ENCODE measurements at places on chromosomes 3 and 15.

- no peak overlapping the region for H3K27ac ChIP-seq
- no peak for DNase-seq
- H3K36me3 ChIP-seq, result no peaks in the 10 kb centered on the region
- no peaks in the 10 kb centered on the region for H3K4me1 ChIP-seq
- H3K4me3 ChIP-seq, result no peak overlapping the region
Measured at GRCh38 chr15:48548455-48548854, 97.1 kb downstream of the FBN1 start.

GRCh38 chr3:50817756-50818529 is 143.2 kb downstream of the DOCK3 start:
- no peak overlapping the region for H3K27ac ChIP-seq
- no peaks in the 10 kb centered on the region for H3K4me1 ChIP-seq
- H3K4me3 ChIP-seq, result no peak overlapping the region

- no peak overlapping the region for H3K4me3 ChIP-seq
- DNase-seq, result no peak
- no peaks in the 10 kb centered on the region for H3K27me3 ChIP-seq
Measured at GRCh38 chr3:194811118-194811517, 125.4 kb downstream of the FAM43A start.

DNA sequence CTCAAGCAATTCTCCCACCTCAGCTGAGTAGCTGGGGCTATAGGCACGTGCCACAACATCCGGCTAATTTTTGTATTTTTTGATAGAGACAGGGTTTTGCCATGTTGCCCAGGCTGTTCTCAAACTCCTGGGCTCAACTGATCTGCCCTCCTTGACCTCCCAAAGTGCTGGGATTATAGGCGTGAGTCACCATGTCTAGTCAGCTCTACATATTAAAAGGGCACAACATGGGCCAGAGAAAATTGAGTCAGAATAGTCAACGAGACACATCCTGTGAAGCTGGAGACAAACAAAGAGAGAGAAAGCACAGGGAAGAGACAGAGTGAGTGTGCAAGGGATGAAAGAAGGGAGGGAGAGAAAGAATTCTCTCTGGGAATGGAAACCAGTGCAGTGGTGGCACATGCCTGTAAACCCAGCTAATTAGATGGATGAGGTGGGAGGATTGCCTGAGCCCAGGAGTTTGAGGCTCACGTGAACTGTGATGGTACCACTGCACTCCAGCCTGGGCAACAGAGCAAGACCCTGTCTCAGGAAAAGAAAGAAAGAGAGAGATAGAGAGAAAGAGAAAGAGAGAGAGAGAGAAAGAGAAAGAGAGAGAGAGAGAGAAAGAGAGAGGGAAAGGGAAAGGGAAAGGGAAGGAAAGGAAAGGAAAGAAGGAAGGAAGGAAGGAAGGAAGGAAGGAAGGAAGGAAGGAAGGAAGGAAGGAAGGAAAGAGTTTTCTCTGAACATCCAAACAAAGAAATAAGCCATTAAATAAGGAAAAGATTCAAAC is 107.2 kb upstream of the SLC25A36 start:
- peaks cover 3% of the 10 kb centered on the region for H3K27me3 ChIP-seq
- H3K4me3 ChIP-seq, result no peak overlapping the region
- no peak overlapping the region for H3K27ac ChIP-seq
- peaks cover 3% of the 10 kb centered on the region for H3K4me1 ChIP-seq
- DNase-seq, result no peak
- no peaks in the 10 kb centered on the region for H3K36me3 ChIP-seq

DNA sequence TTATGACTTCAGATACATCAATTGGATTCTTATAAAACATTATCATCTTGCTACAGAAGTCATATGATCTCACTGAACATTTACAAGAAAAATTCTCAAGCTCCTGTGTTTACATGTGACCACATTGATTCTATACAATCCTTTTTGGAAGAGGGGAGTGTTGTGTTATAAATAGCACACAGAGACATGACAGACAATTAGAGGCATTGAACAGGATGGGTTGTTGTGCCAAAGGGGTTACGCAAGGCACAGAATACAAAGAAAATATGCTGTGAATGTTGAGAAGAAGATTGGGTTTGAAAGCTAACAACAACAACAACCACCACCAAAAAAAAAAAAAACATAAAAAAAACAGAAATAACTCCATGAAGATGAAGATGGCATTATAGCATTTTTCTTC is 32.5 kb upstream of the TBL1XR1 start:
- no peak overlapping the region for H3K27ac ChIP-seq
- H3K36me3 ChIP-seq, result peaks cover 5% of the 10 kb centered on the region
- H3K4me1 ChIP-seq, result no peaks in the 10 kb centered on the region
- H3K4me3 ChIP-seq, result no peak overlapping the region
- H3K27me3 ChIP-seq, result peaks cover 3% of the 10 kb centered on the region

- no peaks in the 10 kb centered on the region for H3K36me3 ChIP-seq
- DNase-seq, result no peak
- no peak overlapping the region for H3K4me3 ChIP-seq
- no peaks in the 10 kb centered on the region for H3K4me1 ChIP-seq
Measured at GRCh38 chr15:96020133-96020532, 310.4 kb upstream of the NR2F2 start.

GRCh38 chr3:63278171-63279004 is at the start of gene SYNPR:
TSS of gene SYNPR (plus strand) at chr3:63278308.
- peaks cover 5% of the 10 kb centered on the region for H3K27me3 ChIP-seq
- H3K4me1 ChIP-seq, result no peaks in the 10 kb centered on the region
- H3K27ac ChIP-seq, result no peak within 1 kb of the TSS
- H3K4me3 ChIP-seq, result no peak within 1 kb of the TSS
- no peak for DNase-seq
- H3K36me3 ChIP-seq, result no peaks in the 10 kb centered on the region

DNA sequence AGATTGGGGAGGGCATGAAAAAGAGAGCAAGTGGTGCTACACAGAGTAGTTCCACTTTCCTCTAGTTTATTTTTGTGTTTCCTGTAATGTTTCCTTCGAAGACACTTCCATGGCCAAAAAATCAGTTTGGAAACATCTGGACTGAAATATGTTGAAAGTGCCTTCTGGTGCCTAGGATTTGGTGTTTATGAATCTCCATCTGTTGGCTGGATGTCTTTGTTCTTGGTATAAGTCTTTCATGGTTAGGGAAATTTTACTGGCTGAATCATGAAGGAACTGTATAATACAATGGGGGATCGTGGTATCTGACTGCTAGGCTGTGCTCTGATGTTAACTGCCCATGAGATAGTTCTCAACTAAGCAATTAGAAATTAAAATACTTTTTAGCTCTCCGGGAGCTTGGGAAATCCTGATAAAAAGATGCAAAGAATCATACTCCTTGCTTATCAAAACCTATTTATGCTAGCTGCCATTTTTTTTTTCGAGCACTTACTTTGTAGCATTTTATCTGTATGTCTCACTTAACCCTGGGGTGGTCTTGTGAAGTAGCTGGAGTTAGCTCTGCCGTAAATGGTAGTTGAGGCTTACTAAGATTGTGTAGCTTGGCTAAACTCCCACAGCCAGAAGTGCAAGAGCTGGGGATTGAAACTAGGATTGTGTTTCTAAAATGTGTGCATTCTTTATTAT is 21.9 kb downstream of the AKAP13 start:
- DNase-seq, result no peak
- no peaks in the 10 kb centered on the region for H3K27me3 ChIP-seq
- no peak overlapping the region for H3K4me3 ChIP-seq
- H3K36me3 ChIP-seq, result no peaks in the 10 kb centered on the region
- no peak overlapping the region for H3K27ac ChIP-seq

DNA sequence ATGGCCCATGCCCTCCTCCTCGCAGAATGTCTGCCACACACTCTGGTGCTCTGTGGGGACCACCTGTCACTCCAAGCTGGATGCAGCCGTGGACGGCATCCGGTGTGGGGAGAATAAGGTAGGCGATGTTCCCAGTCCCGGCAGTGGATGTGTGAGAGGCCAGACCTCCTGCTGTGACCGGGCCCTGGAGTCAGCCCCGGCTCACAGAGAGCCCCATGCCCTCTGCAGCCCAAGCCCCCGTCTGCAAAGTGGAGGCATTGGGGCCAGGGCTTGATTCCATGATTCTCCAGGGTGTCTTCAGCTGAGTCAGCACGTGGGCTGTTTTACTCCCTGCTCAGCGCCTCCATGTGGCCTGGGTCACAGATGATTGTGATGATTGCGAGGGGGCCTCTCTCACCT is 32.2 kb downstream of the GOLGA6L10 start:
- H3K4me3 ChIP-seq, result no peak overlapping the region
- no peaks in the 10 kb centered on the region for H3K36me3 ChIP-seq
- no peak overlapping the region for H3K27ac ChIP-seq
- no peaks in the 10 kb centered on the region for H3K27me3 ChIP-seq

DNA sequence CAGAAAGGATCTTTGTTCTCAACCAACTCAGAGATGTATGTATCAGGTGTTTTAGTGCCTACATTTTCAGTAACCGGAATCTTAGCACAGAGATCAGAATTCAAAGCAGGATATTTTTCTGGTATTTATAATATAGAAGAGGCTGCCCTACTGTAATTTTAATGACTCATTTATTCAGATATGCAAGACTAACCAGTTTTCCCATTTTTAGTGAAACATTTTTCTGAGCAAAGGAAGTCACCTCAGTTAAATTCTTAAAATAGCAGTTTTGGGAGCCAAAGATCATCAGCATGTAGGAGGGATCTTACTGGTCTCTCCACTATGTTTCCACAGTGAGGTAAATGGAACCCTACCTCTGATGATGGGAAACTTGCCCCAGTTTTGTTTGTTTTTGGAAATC is 42.0 kb downstream of the SRP14 start:
- no peak overlapping the region for H3K27ac ChIP-seq
- no peaks in the 10 kb centered on the region for H3K27me3 ChIP-seq
- peaks cover 33% of the 10 kb centered on the region for H3K36me3 ChIP-seq
- no peak for DNase-seq
- no peak overlapping the region for H3K4me3 ChIP-seq

- H3K36me3 ChIP-seq, result no peaks in the 10 kb centered on the region
- peak; percentile 19 for DNase-seq
- H3K27ac ChIP-seq, result no peak overlapping the region
- H3K4me1 ChIP-seq, result peaks cover 2% of the 10 kb centered on the region
- peaks cover 3% of the 10 kb centered on the region for H3K27me3 ChIP-seq
Measured at GRCh38 chr3:122101646-122102045, 46.5 kb downstream of the CD86 start.

DNA sequence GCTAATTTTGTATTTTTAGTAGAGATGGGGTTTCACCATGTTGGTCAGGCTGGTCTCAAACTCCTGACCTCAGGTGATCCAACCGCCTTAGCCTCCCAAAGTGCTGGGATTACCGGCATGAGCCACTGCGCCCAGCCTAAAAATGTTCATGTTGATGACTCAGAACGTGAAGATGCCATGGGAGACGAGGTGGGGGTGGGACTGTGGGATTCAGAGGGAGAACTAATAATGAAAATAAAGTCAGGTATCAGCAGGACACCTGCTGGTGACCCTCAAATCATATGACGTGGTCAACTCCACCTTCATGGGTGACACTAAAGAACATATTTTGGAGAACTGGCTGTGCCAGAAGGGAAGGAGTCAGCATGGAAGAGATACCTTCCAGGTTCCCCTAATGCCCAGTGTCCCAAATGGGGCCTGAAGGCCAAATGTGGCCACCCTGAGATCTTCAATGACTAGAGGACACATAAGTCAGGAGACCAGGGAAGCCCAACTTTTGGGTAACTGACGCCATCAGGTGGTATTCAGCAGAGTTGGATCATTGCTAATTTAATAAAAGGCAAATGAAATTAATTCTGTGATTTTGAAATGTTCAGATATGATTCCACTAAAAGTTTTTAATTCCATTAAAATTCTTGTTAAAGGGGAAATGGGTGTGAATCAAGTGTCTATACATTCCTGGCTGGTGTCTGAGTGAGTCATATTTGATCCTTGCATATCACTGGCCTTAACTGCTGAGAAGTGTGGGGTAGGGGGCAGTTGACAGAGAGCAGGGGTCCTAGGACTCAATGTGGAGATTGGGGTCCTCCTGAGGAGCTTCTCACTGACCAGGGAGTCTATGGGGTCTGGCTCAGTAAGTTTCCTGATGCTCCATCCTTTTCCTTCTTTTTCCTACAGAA is 88.6 kb upstream of the GSK3B start:
- no peaks in the 10 kb centered on the region for H3K4me1 ChIP-seq
- no peaks in the 10 kb centered on the region for H3K36me3 ChIP-seq
- DNase-seq, result no peak
- H3K27ac ChIP-seq, result no peak overlapping the region

GRCh38 chr3:24513463-24513862 is 18.8 kb upstream of the THRB start:
- H3K27ac ChIP-seq, result no peak overlapping the region
- no peak overlapping the region for H3K4me3 ChIP-seq
- no peaks in the 10 kb centered on the region for H3K4me1 ChIP-seq
- H3K36me3 ChIP-seq, result no peaks in the 10 kb centered on the region
- H3K27me3 ChIP-seq, result peaks cover under 1% of the 10 kb centered on the region

DNA sequence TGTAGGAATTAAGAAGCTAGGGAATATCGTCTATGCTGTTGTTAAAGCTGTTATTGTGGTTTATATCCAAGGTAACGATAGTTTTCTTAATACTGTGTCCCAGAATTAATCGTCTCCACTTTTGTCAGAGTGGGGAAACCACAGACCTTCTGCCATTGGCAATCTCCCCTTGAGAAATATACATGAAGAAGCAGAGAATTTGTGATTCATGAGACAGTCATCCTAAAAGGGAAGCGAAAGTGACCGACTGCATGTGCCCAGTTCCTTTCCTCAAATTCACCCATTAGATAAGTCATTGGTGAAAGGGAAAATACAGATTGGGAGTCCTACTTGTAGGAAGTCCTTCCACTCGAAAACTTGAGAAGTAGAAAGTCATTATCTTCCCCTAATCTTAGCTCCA is 26.6 kb downstream of the DIPK2A start:
- H3K4me1 ChIP-seq, result peaks cover 6% of the 10 kb centered on the region
- DNase-seq, result no peak
- no peak overlapping the region for H3K4me3 ChIP-seq
- H3K36me3 ChIP-seq, result no peaks in the 10 kb centered on the region
- H3K27ac ChIP-seq, result no peak overlapping the region

GRCh38 chr3:134299888-134300206 is 49.2 kb upstream of the RYK start:
- H3K4me3 ChIP-seq, result no peak overlapping the region
- H3K27me3 ChIP-seq, result peaks cover 20% of the 10 kb centered on the region
- H3K4me1 ChIP-seq, result no peaks in the 10 kb centered on the region
- DNase-seq, result no peak

DNA sequence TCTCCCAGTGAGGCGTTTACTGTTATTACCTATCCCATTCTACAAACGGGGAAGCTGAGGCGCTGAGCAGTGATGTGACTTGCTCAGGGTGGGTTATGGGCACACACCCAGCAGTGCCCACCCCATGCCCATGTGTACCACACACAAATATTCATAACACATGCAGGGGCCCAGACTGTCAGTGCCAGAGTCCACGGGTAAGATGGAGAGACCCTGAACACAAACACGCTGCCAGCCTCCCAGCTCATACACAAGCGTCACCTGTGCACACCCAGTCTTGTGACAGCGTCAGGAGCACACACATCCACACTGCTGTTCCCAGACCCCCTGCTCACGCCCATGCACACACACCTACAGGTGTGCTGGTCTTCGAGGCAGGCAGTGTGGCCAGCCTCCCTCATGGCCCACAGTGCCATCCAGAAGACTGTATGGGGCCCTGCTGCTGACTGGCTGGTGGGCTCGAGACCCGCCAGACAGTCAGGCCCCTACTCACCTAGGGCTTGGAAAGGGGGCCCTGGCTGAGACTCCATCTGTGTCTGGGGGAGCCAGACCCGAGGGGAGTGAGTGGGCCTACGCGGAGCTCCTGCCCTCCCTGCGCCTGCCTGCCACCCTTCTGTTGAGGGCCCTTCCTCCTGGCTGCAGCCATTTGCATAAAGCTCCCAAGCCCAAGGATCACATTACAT is 39.4 kb downstream of the DNAJB8 start:
- DNase-seq, result no peak
- no peak overlapping the region for H3K27ac ChIP-seq
- peaks cover 10% of the 10 kb centered on the region for H3K27me3 ChIP-seq
- no peak overlapping the region for H3K4me3 ChIP-seq
- no peaks in the 10 kb centered on the region for H3K4me1 ChIP-seq
- peaks cover 4% of the 10 kb centered on the region for H3K36me3 ChIP-seq
